Kidney epithelial cell (primary cell): ENCODE measurements at places on chromosomes 2 and 18.

GRCh38 chr2:160022162-160022561 lies 40.3 kb downstream of the PLA2R1 start:
- no peak for DNase-seq

DNA sequence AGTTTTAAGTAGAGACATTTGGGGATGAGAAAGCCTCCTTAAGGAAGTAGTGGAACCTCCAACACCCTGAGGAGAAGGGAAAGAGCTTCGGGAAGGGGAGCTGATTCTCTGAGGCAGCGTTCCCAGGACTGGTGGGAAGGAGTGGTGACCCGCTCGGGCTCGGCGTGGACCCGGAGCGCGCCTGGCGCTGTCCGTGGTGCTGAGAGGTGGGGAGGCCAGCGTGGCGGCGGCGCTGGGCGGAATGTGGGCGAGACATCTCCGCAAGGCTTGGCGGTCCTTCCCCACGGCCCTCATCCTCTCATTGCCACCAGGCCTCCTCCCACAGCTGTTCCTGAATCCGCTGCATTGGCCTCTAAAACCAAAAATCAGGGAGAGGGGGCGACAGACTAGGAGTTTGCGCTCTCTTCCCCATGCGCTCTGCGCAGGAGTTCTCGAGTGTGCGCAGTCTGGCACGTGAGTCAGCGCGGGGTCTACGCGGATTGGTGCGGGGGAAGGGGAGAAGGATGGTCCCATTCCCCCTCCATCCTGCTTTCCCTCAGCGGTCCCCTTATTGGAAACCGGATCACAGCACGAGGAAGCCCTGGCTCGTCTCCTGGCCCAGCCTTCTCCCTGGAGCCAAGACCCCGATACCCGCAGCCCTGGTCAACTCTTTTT lies 857 bp downstream of the RESP18 start:
- no peak for DNase-seq

- no peak for DNase-seq
These were observed 324.8 kb upstream of the CHAC2 start for GRCh38 chr2:53442783-53443182.

GRCh38 chr2:226524381-226524843 lies 275.2 kb downstream of the IRS1 start:
- DNase-seq, result peak; percentile 26

DNA sequence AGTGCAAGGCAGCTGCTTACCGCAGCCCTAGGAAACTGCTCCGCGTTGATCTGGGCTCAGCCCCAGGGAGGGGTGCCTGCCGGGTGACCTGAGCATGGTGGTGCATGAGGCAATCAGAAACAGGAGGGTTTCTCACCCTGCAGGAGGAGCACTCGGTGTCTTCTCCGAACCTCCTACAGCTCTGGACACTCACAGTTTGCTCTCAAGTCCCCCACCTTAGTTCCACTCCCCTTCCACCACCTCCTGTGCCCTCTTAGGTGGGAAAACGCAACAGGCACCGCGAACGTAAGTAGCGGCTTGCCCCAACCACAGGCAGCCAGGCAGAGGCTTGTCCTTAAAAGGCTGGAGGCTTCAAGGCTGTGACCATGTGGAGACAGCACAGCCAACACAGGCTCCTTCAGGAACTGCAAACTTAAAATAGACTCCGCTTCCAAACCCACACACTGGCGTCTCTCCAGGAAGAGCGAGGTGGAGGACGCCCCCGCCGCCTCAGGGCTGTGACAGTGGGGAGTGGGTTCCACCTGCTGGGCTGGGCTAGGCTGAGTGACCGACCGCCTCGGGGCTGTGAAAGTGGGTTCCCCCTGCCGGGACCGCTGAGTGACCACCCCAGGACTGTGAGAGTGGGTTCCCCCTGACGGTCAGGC lies 71.6 kb downstream of the NDUFA10 start:
- DNase-seq, result no peak

DNA sequence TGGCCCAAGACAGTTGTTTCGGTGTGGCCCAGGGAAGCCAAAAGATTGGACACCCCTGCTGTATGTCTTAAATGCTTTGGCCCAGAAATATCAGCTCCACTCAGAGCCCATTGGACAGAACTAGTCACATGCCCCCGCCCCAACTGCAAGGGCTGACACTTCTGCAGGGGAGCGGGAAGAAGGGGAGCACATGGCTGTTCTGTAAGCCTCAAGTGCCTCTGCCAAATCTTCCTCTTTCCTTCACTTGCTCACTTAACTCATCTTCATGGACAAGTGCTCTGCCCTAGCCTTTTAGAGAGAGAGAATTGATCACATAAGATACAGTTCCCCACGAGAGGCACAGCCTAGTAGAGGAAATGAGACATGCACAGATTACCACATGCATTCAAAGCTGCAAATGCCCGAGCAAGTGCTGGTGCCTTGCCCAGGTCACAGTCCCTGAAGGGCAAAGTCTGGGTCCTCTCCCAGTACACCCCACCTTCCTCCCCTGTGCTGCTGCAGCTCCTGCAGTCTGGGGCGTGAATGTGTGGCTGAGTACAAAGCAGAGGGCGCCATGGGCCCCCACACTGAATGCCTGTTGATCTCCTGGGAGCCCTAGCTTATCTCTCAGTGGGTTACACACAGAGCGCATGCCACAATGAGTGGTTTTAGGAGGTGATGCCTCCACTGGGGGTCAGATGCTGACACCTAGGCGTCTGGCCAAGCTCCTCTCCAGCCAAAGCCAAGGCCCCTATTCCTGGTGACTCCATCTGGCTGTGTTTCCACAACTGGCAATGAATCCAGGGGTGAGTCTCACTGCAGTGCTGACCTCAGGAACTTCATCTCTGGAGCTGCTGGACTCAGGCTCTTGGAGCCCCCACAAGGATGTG lies 135.3 kb downstream of the CTIF start:
- DNase-seq, result no peak
